Hepatocyte (in vitro differentiated cells): ENCODE measurements at places on chromosomes 2 and 18.

DNA sequence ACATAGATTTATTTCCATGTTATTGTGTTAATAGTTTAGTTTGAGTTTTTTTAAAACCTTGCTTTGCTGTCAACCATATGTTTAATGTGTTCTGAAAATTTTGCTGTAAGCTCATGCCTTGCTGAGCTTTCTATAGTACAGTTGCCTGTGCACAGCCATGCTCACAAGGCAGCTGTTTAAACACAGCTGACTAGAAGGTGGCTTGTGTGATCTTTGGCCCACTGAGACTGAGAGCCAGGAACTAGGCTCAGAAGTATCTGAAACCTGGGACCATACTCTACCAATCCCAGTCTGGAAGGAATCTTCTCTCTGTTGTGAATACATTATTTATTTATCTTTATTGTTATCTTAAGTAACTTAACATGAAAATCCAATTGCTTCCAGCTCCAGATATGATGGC, 350.5 kb downstream of the KIAA1328 start:
- DNase-seq, result peak; percentile 17

DNA sequence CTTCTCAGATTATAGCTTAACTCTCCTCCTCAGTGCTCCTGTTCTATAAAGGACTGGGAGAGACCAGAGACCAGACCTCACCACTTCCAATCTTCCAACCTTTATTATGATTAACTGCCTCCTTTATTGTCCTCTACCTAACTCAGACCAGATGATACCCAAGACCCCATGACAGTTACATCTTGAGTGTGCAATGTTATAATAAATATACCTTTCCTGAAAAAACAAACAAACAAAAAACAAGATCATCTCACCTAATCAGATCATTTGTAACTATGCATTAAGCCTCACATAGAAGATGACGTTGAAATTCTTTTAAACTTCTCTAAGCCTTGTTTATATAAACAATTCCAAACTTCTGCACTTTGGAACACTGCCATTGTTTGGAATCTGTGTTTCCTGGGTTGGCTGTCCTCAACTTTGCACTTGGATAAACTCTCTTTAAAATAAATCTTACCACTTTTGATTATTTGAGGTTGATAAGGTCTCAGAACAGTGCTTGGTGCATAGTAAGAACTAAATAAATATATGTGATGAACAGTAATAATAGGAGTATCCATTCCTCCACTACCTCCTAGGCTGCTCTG, 342.7 kb downstream of the TDRD15 start:
- DNase-seq, result no peak

DNA sequence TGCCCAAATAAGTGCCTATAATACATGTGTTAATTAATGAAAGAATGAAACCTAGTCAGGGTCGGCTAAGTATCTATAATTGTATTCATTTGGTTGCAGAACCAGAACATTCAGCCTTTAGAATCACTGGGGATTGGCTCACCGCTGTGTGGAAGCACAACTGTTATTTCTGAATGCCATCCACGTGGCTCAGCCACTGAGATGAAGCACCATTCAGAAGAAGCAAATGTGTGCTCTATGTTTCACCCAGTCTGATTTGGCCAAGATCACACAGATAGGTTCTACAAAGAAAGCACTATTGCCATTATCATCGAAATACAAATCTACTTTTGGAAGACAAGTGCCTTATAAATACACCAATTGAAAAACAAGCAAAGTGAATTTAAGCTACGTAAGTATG, 30.6 kb upstream of the SPOPL start:
- no peak for DNase-seq

DNA sequence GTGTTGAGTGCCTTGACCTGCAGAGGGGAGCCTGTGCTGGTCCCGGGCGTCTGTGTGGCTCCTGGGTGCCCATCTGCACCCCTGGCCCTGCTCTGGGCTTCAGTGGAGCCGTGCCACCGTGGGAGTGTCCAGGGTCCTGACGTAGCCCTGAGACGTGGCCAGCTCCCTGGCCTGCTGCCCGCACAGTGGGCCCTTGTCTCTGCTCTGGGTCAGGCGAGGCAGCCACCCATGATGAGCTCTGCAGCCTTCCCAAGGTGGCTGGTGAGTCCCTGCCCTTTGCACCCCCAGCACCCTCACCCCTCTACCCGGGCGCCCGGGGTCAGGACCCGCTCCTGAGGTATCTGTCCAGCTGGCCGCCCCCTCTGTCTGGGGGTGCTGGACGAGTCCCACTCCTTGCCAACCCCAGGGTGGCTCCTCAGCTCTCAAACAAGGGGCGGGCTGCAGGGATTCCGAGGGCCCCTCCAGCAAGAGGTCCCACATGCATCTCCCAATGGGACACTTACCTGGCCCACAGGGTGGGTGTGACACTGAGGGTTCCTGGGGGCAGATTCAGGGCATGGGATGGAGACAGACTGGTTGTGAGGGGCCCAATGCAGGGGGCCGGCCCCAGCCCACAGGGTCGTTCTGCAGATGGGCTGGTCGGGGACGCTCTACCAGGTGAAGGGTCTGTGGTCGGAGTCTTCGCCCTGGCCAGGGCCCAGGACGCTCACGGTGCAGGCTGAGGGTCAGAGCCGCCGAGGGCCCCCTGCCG, 2.4 kb downstream of the NEU4 start:
- DNase-seq, result no peak

DNA sequence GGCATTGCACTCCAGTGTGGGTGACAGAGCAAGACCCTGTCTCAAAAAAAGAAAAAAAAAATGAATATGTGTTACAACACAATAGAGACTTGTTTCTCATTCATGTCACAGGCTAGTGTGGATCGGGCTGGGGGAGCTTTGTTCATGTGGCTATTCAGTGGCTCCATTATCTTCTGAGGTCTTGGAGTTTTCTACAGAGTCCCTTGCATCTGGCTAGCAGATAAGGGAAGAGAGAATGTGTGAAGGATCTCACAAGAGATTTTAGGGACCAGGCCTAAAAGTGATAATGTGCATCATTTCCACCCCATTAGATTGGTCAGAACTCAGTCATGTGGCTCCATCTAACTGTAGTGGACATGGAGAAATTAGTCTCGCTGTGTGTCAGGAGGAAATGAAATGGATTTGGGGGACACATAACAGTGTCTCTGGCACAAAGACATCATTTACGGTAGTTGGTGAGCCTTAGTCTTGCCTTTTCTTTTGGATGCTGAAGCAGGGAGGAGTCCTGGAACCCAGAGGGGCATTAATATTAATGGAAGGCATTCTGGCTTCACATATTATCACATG, 32.4 kb upstream of the CASP10 start:
- no peak for DNase-seq

DNA sequence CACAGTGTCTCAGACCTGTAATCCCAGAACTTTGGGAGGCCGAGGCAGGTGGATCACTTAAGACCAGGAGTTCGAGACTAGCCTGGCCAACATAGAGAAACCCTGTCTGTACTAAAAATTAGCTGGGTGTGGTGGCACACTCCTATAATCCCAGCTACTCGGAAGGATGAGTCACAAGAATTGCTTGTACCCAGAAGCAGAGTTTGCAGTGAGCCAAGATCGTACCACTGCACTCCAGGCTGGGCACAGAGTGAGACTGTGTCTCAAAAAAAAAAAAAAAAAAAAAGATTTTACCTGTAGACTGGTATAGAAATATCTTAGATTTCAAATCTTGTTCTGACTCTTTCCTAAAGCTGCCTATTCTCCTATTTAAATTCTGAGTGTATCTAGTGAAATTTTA, 7.2 kb upstream of the KLHL29 start:
- DNase-seq, result no peak
